ENCODE measurements at places on chromosomes 6 and 20. TPM values are rescaled to one million over a fixed set of nuclear protein-coding genes. Genes with fewer than 3 reads are reported as not detected.
A peak's percentile ranks its signal among the peaks of the same experiment; 100 is the strongest.

Gene ZFP57
- total RNA-seq = not detected

Gene NUS1
- 25.3 TPM for total RNA-seq

Gene PRND
- total RNA-seq = not detected

DNA sequence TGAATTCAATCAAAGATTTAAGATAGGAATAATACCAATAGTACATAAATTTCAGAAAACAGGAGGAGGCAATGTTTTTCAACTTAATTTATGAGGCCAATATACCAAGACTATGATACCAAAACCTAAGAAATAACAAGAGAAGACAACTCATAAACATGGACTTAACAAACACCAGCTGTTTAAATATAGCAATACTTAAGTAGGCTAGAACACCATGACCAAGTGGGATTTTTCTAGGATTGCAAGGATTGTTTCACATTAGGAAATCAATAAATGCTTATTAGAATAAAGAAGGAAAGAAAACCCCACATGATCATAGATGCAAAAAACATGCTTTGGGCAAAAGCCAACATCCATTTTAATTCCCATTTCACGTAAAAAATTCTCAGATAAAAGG lies 355.1 kb downstream of the EPM2A start:
- no peak overlapping the region for H3K4me3 ChIP-seq
- H3K27ac ChIP-seq = no peak overlapping the region

Gene MMP24
- total RNA-seq = not detected

Gene ADGRF5
- not detected for total RNA-seq

GRCh38 chr6:170006900-170007467 lies 255.6 kb downstream of the ERMARD start:
- H3K27ac ChIP-seq = no peak overlapping the region
- H3K4me1 ChIP-seq = no peaks in the 10 kb centered on the region
- no peak overlapping the region for H3K4me3 ChIP-seq
- DNase-seq = peak; percentile 3

Gene ZBTB12
- total RNA-seq = 1.1 TPM
